Cortex of kidney (tissue), 1 donor: ENCODE measurements at places on chromosomes 1 and 21.

DNA sequence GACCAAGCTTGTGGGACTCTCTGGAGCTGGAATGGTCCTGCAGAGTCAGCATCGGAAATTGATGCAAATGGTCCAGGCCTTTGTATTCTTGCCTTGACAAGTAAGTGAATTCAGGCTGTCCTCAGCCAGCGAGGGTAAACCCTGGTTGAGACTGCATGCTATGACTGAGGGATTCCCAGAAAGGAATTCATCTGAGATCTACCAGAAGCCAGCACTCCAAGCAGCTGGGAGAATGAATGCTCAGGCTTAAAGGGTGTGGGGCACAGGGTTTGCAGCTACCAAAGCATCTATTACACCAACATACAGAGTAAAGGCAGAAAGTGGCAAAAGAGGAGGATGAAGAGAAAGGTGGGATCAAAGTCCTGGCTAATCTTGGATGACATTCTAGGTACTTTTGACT, 257.0 kb upstream of the LYPLAL1 start:
- DNase-seq: no peak

GRCh38 chr1:162633081-162633762, 958 bp downstream of the DDR2 start:
- DNase-seq: no peak

GRCh38 chr1:241654019-241654418, 1.9 kb downstream of the WDR64 start:
- no peak for DNase-seq

DNA sequence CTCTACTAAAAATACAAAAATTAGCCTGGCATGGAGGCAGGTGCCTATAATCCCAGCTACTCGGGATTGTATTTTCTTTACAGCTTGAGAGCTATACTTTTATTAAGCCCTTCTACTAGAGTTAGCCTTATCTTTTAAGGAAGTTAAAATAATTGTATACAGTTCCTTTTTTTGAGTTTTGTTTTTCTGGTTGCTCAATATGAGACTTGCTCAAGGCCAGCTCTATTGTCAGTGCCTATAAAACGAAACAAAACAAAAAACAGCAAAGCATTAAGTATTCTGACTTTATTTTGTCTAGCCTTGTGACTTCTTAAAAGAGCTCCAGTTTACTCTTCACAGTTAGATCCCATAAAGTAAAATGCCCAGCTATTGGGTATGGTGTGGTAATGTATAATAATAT, 17.2 kb downstream of the PKN2 start:
- DNase-seq: no peak

GRCh38 chr1:235741294-235741693, 91.7 kb upstream of the GNG4 start:
- no peak for DNase-seq

- DNase-seq: no peak
Observed at GRCh38 chr1:180917306-180918065, 4.8 kb downstream of the KIAA1614 start.

DNA sequence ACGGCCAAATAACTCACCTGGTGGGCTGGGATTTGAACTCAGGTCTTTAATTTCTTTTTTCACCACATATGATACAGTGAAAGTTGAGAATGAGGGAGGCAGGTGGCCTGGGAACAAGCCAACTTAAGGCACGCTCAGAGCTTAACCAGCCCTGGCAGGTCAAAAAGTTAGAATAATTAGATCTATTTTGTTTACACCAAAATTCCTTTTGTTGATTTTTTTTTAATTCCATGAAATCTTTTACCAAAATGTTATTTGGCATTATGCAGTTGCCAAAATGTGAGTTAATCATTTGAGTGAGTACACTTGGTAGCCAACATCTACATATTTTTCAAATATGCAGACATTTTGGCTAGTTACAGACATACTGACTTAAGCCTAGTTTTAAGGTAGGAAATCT, 36.8 kb downstream of the LHX8 start:
- no peak for DNase-seq

- DNase-seq: no peak
Observed at GRCh38 chr1:18429654-18430053, 51.1 kb upstream of the KLHDC7A start.

DNA sequence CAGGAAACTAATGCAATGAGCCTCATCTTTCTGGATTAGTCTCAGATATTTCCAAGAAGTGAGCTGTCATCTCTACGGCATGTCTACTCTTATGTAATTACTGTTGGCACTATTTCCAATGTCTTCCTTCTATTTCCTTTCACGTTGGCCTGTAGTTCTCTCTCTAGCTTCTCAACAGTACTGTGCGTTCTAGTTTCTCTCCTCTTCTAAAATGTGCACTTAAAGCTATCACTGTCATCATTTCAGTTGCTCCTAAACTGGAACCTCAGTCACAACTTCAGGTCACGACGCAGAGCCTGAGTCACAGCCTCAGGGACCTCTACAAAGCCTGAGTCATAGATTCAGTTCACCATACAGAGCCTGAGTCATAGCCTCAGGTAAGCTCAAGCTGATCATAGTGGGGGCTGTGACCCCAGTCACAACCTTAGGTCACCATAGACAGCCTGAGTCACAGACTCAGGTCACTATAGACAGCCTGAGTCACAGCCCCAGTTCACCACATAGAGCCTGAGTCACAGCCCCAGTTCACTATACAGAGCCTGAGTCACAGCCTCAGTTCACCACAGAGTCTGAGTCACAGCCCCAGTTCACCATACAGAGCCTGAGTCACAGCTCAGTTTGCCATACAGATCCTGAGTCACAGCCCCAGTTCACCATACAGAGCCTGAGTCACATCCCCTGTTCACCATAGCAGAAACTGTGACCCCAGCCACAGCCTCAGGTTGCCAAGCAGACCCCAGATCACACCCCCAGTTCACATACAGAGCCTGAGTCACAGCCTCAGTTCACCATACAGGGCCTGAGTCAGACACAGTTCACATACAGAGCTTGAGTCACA, 13.0 kb downstream of the WNT9A start:
- DNase-seq: no peak

DNA sequence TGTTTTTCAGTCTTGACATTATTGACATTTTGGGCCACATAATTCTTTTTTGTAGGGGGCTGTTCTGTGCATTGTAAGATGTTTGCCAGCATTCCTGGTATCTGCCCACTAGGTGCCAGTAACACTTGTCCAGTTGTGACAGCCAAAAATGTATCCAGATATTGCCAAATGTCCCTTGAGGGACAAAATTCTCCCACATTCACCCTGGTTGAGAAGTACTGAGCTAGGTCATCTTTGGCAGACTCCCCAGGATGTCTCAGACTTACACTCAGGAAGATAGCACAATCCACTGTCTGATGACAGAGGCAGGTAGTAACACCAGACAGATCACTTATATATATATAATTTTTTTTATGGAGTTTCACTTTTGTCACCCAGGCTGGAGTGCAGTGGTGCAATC, 5.9 kb downstream of the CD48 start:
- no peak for DNase-seq

DNA sequence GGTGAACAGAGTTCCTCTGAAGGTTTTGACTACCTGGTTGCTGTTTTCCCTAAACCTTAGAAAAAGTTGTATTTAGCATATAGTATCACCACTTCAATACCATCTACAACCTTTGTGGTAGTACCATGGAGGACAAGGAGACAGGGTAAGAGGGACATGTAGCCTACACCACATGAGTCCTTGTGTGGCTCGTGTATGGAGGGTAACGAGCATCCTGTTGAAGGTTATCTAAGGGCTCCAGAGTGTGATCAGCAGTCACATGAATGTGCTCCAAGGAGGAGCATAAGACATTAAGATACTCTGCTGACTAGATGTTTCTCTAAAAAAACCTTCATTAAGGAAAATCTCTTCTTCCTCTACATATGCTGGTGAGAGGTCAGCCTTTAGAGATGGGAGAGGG, 67.3 kb downstream of the VCAM1 start:
- no peak for DNase-seq

DNA sequence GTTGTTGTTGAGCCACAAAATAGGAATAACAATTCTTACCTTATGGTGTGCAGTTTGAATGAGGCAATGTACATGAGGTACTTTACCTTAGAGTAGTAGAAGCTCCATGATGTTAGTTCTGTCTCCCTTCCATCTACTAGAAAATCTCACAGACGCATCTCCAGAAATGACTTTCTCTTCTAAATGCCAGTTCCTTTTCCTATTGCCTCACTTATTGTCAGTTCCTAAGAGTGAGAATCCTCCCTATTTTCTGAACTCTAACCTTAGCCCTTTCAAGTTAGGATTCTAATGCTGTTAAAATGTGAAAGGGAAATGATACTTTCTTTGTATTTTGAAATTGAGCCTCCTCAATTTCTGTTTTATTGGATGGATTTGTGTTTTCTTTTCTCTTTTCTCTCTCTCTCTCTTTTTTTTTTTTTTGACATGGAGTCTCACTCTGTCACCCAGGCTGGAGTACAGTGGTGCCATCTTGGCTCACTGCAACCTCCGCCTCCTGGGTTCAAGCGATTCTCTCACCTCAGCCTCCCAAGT, 18.6 kb upstream of the MAPKAPK2 start:
- DNase-seq: no peak

DNA sequence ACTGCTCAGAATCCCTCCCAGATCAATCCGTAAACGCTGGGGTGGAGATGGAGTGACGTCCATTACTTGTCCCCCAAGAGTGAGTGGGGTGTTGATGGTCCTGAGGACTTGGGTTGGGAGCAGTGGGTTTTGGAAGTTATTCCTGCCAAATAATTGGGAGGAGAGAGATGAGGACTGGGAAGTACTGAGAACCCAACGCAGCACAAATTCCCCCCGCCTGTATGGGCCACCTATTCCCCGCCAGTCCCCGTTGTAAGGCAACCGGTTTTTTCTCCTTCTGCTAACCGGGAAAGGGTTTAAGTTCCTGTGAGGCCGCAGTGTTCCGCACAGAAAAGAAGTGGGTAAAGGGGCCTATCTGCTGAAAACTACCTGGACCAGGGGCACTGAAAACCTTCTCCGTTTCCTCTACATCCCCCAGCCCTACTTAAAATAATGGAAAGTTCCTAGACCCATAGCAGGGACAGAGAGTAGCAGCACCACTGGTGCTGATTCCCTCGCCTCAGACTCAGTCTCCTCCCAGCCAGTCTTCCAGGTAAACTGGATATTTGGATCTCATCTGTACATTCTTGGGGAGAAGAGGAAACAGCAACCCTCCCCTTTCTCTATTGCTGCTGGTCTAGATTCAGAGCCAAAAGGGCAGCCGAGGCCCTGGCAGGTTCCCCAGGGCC, 738 bp downstream of the LURAP1 start:
- no peak for DNase-seq

DNA sequence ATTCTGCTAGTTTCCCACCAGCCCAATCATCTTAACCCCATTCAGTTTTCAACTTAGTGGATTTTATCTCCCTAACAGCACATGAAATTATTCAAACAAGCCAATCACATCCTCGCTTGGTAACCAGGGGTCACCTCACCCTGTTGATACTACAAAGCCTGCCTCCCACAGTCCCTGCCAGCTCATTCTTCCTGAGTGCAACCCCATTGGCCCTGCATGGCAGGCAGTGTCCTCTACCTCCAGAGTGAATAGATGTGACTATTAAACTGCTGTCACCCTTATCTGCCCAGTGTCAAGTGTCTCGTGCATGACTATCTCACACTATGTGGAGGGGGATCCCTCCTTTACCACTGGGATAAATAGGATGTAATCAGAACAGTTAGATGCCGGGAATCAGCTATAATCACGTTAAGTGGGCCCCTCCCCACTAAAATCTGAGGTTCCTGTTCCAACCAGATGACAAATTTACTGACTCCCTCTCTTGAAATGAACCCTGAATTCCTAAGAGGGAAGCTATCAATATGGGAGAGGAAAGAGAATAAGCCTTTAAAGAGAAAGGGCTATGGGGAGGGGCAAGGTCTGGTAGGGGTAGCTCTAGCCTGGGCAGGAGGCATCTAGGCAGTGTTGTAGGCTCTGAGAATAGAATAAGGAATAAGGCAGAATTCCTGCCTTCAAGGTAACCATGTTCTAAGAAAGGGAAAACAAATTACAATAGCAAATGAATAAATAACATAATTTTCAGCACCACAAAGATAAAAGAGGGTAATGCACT, 155.9 kb downstream of the SLC30A10 start:
- no peak for DNase-seq

DNA sequence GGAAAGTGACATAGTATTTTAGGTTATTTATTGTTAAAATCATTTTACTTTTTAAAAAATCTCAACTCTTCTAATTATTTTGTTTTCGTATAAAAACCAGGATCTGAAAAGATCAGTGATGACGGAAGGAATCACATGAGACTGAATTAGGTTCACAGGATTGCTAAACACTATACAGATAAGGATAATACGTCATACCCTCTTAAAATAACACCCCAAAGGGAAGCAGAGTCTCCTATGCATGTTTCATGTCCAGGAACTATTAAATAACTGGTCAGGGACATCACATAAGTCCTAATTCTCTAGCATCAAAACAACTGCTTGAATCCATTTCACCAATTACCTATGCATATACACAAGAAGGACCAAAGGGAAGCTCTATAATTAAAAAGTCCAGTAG, 84.9 kb downstream of the FOXJ3 start:
- no peak for DNase-seq

GRCh38 chr21:22582026-22582425, 1583.8 kb downstream of the NCAM2 start:
- no peak for DNase-seq

DNA sequence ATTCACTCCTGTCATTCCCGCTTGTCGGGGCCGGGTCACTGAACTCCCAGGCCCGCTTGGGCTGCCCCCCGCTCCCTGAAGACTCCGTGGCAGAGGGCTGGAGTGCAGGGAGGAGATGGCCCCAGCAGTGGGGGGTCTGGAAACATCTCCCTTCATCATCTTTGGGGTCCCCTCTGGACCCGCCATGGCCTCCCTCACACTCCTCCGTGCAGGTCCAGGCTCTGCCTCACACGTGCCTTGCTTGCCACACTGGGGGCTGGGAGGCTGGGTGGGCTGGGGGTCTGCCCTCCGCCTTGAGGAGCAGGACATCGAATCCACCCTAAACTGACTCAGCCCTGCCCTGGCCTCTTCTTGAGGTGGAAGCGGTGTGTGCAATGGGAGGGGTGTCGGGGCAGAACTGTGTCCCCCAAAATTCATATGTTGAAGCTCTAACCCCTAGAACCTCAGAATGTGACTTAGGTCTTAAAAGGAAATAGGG, 35.2 kb downstream of the POFUT2 start:
- no peak for DNase-seq

DNA sequence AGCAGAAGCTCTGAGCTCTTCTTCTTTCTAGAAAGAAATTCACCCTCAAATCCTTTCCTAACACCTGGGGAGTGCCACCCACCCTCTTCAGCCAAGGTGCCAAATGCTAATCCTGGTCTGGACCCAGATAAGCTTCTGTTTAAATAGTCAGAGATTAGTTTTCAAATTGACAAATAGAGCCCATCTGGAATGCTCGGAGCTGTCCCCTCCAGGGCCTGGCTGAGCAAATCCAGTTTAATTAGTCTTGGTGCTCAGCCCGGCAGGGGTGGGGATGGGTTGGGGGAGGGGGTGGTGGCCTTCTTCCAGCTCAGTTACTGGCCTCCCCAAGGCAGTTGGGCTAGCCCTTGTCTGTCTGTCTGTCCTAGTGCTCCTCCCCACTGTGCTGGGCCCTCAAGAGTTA, 269.5 kb downstream of the GRIK3 start:
- DNase-seq: no peak

- no peak for DNase-seq
Observed at GRCh38 chr1:94757931-94758330, 62.2 kb upstream of the SLC44A3 start.
